ENCODE measurements at places on chromosomes 16 and 17.

GRCh38 chr17:60135951-60136666, 13.7 kb upstream of the CA4 start:
- DNase-seq: no peak

GRCh38 chr16:4064950-4065352, 51.3 kb downstream of the ADCY9 start:
- DNase-seq: peak; percentile 45

GRCh38 chr17:43830510-43831140, 2.3 kb downstream of the MPP3 start:
- no peak for DNase-seq

DNA sequence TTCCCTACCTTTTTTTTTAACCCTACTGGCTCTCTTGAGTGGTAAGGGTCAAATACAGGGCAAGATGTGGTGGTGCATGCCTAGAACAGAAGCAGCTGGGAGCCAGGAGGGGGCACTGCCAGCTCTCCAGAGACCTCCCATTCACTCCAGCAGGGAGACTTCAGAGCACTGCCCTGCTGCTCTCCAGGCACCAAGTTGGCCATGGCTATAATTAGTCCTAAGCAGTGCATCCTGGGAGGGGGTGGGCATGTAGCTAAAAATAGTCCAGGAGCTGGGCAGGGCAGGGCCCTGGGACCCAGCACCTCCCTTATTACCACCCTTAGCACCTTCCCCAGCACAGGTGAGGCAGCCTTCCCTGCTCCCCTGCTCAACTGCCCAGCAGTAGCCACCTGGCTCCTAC, 3.5 kb downstream of the CORO6 start:
- DNase-seq: no peak

DNA sequence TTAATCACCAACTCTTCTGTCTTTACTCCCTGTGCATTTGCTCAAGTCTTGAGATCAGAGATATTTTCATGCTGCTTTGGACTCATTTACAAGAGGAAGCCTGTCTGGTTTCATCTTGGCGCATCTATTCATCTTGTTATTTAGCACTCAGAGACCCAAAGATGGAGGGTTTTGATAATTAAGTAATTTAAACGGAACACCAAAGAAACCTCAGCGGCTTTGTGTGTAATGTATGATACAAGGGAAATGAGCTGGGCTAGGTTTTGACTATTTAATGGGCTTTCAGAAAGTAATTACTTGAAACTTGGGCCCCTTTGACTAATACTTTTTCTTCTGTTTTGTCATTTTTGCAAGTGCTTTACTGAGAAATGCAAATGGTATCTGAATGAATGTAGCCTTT, 66.2 kb upstream of the CACNG3 start:
- DNase-seq: no peak
